H54 (cell line): ENCODE measurements at places on chromosomes 7 and 10.

DNA sequence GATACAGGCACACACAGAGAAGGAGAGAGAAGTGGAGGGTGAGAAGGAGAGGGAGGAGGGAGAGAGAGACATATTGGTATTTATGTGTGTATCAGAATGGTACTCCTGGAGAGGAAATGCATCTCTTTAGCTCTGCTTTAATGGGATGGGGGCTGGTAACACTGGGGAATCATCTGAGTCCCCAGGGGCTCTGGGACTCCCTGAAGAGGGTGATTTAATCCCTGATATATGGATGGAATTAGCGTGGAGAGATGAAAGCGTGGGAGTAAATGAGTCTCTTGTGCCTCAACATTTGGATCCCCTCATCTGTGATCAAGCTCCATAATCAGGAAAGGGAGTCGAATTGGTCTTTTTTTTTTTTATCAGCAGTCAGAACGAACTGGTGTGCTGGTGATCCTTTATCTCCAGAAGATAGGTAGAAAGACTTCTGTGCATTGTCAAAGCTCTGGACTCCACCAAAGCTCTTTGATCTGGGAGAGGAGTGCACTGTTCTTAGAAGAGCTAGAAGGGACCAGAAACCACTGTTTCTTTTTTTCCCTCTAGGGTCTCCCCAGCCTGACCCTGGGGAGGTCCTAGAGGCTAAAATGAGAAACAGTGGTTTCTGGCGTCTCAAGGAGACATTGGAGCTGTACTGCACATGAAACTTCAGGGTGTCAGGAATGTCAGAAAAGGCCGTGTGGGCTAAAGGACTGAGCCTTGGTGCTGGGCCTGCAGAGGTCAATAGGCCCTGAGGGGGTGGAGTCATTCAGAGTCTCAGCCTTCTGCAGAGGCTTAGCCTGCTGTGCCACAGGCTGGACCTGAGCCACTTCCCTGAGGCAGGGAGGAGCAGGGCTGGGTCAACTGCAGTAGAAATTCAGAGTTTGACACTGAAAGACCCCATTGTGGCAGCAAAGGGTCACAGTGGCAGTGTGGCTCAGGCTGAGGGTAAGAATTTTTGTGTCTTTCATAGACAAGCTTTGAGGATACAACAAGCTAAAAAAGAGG lies 234.4 kb upstream of the SLC26A5 start:
- no peak for DNase-seq

DNA sequence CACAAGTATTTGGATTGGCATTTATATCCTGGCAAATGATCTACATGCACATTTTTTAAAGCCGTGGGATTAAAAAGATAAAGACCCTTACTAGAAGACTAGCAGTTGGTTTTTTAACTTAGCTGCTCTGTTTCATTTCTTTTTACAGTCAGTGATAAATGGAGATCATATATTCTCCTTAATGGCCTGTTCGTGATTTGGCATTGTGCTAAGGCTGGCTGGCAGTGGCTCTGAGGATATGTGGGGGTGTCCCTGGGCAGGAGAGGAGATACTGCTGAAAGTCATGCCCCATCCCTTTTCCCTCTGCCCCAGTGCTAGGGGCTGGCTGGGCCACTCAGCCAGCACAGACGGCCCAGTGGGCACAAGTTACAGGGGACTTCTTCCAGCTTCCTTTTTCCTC lies 341.7 kb downstream of the PRPF18 start:
- no peak for DNase-seq

- DNase-seq = no peak
These were observed at the start of gene SHOC2 for GRCh38 chr10:110919349-110919931. TSS of gene SHOC2 (plus strand) at chr10:110919604. CDS start at chr10:110964359, 44,755 bp downstream.

DNA sequence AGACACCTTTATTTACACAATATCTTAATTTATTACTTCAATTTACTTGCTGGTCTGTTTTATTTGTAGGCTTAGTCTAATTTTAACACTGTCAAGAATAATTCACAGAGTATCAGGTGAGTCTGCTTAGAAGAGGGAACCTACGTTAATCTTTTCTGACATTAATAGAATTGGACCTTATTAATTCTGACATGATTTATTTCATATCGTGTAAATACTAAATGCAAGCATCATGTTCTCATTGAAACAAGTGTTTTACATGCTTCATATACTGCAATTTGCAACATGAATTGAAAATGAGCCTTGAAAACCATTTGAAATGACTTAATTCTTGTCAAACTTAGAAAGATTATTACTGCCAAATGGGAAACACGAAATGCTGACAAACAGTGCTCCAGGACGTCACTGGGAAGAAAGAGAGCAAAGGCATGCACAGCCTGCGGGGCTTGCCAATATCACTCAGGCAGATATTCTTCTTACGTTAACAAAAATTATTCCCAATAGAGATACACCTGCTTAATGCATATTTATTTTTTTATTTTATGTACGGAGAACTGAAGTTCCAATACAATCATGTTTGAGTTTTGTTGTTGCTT lies 282.0 kb upstream of the AKR1E2 start:
- no peak for DNase-seq

DNA sequence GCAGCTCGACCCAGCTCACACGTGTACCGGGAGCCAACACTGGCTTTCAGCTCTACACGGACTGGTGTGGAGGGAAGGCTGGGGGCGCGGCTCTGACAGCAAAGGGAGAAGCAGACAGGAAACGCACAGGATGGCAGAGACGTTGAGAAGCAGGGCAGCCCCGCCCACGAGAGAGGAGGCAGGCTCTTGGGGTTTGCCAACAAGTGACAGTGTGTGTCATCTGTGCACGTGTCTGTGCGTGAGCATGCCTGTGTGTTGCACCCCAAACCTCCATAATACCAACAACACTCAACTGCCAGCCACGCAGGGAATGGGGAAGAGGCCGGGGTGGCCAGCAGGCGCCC lies 64.4 kb upstream of the PDGFA start:
- DNase-seq = no peak

DNA sequence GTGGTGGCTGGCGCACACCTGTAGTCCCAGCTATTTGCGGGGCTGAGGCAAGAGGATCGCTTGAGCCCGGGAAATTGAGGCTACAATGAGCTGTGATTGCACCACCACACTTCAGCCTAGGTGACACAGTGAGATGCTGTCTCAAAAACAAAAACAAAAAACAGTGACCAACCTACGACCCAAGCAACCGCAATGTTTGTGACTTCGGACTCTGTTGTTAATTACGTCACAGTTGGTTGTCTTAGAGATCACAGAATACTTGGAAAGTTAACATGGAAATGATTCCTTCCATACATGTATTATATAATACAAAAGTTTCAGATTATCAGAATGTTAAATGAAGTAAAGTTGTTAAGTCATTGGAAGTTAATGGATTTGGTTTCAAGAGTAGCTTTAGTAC lies 106.2 kb downstream of the REEP3 start:
- DNase-seq = no peak

GRCh38 chr10:108454793-108455192 lies 1290.3 kb upstream of the SORCS1 start:
- no peak for DNase-seq

DNA sequence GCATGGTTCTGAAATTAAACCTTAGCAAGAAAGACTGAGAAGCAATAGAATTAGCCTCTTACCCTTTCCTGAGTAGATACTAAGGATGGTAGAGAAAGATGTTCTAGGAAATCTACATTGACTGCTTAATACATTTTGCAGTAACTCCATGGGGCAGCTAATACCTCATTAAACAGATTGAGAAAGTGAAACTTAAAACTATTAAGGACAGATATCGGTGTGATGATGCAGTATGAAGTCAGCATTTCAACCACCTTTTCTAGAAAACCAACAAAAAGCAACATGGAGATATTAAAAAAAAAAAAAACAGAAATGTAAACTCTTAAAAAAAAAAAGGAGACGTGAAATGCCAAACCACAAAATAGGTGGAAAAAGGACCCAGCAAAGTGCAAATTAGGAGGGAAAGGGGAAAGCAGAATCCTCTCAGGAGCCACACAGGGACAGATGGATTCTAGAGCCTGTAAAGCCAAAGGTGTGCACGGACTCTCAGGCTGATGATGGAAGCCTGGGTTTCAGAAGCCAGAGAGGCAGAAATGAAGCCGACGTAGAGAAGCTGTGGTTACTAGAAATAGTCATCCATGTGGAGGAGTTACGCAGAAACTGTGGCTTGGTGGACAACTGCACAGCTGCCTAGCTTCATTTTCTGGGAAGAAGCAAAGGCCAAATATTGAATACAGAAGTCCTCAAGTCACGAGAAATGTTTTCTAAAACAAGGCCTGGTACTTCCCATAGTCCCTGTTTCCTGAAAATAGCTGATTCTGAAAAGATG lies 38.1 kb upstream of the GPR141 start:
- DNase-seq = no peak

DNA sequence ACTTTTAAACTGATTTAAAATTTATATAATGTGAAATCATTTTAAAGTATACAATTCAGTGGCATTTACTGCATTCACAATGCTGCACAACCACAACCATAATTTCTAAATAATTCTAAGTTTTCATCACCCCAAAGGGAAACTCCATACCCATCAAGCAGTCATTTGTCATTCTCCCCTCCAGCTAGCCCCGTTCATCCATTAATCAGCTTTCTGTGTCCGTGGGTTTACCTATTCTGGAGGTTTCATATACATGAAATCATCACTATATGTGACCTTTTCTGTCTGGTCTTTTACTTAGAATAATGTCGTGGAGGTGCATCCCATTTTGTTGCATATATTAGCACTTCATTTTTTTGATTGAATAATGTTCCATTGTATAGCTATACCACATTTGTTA lies 214.1 kb downstream of the ADK start:
- DNase-seq = no peak
